ENCODE measurements at places on chromosomes 12 and 14.

DNA sequence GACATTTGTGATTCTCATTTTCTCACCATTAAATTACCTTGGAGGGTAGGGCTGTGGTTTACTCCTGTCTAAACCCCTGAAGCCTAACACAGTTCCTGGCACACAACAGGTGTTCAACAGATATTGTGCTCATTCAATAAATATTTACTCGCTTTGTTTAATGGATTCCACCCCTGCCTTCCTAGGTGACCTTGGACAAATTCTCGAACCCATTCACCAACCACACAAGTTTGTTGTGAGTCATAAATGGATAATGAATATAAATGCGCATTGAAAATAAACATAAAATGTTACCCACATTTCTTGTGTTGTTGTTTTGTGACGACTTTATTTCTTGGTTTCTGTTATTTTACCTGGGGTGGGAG is 362 bp upstream of the TSFM start:
- DNase-seq, result no peak

DNA sequence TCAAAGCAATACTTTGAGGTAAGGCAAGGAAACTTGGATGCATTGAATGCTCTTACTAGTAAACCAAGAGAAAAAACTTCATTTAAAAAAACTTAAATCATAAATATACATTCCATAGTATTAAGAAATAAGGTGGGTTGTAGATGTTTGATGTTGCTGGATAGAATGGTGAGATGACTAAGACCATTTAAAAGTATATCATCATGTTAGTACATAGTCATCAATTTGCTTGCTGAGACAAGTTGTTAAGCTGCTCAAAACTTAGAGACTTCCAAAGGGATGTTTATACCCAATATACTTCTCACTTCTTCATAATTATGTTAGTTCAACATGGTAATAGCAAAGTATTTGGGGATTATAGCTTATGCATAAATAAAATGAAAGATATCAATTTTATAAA is 675.5 kb upstream of the MGAT4C start:
- no peak for DNase-seq

DNA sequence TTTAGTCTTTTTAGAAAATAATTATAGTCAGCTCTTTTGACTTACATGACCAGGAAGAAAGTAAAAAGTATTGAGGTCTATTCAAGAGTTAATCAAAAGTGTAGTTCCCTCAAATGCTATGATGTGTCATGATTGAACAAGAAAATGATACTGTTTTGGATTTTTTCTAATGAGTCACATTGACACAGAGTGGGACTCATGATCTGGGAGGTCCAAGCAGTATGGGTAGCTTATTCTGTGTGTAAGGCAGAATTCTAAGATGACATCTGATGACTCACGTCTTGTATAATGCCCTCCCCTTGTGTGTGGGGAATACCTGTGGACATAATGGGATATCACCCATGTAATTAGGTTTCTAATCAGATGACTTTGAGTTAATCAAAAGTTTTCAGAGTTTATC is 178.1 kb upstream of the DDHD1 start:
- peak; percentile 82 for DNase-seq

GRCh38 chr14:68941820-68942219 is 37.3 kb downstream of the ACTN1 start:
- DNase-seq, result peak; percentile 96

- DNase-seq, result no peak
Observed at GRCh38 chr12:89994911-89995310, 286.3 kb upstream of the ATP2B1 start.

DNA sequence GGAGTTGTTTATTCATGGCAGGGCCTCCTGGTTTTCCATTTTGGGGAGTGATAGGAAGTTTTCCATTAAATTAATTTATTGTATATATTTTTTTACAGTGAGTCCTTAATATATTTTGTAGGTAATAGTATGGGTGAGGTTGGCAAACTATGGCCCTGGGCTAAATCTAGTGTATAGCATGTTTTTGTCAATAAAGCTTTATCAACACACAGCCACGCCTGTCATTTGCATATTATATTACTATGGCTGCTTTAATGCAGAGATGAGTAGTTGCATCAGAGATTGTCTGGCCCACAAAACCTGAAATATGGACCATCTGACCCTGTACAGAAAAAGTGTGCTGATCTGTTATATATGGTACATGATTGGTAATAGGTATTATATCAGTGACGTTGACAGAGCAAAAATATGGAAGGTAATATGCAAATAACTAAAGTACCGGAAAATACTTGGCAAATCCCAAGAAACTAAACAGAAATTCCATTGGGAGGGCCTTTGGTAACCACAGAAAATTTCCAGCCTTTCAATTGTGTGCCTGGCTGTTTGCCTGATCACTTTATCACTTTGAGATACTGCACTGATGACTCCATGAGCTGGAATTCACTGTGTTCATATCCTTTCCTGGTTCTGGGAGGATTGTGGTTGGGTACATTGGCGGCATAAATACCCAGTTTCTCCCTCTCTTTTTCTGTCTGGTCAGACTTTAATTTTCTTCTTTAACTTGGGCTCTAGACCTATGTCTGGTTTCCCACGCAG is 61.7 kb upstream of the RFLNA start:
- peak; percentile 76 for DNase-seq

- DNase-seq, result no peak
Observed at GRCh38 chr12:21718403-21718802, 56.1 kb downstream of the KCNJ8 start.

Data from HCEC 1CT (cell line).